Inflammatory macrophage treated with lipopolysaccharide for 4 hours (primary cell): ENCODE measurements at places on chromosomes 12 and 14.
A peak's percentile ranks its signal among the peaks of the same experiment; 100 is the strongest.

DNA sequence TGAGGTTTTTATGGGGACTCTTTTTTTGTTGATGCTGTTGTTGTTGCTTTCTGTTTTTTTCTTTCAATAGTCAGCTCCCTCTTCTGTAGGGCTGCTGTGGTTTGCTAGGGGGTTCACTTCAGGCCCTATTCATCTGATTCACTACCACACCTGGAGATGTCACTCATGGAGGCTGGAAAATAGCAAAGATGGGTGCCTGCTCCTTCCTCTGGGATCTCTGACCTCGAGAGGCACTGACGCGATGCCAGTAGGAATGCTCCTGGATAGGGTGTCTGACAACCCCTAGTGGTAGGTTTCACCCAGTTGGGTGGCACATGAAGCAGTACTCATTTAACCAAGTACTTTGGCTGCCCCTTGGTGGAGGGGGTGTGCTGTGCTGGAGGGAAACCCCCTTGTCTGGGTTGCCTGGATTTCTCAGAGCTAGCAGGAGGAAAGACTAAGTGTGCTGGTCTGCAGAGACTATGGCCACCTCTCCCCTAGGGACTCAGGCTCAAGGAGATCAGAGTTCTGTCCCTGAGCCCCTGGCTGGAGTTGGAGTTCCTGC lies 745.5 kb downstream of the TMTC2 start:
- no peak for DNase-seq

- DNase-seq = peak; percentile 70
Observed at GRCh38 chr12:52191841-52192791, at the start of gene KRT80. KRT80 (minus strand) TSS chr12:52192014; CDS start chr12:52191902, 112 bp downstream.

- DNase-seq = peak; percentile 9
Observed at GRCh38 chr14:55518391-55518790, 61.6 kb upstream of the KTN1 start.

DNA sequence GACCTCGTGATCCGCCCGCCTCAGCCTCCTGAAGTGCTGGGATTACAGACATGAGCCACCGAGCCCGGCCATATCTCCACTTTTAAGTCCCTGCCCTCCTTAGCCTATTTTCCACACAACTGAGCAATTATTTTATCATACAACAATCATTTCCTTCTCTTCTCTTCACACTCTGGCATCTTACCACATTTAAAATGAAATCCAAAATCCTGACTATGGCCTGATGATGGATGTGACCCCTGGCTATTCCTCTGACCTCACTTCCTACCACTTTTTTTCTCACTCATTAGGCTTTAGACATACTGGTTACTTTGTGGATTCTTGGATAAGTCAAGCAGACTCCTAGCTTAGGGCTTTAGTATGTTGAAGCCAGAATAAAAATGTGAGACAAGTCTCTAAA lies 21.9 kb upstream of the EID3 start:
- DNase-seq = no peak

- DNase-seq = peak; percentile 66
Observed at GRCh38 chr14:63715360-63715759, 12.5 kb downstream of the SGPP1 start.
